Suppressor macrophage treated with lipopolysaccharide for 4 hours (primary cell): ENCODE measurements at places on chromosomes 1 and 21.

- DNase-seq = peak; percentile 9
These were observed 81.8 kb downstream of the AJAP1 start for GRCh38 chr1:4736254-4736653.

DNA sequence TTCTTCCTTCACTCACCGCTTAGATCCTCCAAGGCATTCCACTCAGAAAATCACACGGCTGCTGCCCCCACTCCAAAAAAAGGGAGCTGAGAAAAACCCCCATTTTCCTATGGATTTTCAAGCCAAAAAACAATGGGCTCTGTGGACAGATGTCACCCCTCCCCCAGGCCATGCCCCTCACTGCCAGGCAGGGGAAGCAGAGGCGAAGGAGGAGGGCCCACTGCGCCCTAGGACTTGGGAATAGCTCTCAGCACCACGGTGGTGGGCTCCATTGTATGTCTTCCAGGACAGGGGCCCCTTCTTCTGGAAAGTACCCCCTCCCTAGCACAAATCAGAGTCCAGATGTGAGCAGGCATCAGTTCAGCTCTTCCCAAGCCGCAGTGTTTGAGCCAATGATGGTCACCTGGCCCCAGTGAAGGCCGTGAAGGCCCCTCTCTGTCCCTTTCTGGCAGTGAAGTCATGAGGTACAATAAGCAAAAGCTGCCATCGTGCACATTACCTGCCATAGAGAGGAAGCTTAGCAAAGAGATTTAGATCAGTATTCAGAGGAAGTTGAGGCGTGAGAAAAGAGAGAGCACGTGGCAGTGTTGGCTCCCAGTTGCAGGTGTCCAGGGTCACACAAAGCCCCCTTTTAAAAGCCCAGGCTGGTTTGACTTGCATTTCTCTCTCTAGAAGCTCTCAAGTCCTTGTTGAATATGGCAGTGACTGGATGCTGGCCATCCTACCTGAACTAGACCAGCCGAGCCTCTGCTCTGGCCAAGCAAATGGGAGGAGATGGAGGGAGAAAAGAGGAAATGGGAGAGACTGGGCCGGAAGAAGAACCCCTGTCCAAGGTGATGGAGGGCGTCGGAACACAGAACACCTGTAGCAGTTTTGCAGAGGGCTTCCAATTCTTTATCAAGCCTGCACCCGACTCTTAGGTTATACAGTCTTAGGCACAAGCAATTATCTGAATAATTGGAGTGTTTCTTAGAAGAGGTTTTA, 149.0 kb downstream of the TOMM20 start:
- no peak for DNase-seq

GRCh38 chr1:173451981-173452380, 25.2 kb upstream of the PRDX6 start:
- no peak for DNase-seq

DNA sequence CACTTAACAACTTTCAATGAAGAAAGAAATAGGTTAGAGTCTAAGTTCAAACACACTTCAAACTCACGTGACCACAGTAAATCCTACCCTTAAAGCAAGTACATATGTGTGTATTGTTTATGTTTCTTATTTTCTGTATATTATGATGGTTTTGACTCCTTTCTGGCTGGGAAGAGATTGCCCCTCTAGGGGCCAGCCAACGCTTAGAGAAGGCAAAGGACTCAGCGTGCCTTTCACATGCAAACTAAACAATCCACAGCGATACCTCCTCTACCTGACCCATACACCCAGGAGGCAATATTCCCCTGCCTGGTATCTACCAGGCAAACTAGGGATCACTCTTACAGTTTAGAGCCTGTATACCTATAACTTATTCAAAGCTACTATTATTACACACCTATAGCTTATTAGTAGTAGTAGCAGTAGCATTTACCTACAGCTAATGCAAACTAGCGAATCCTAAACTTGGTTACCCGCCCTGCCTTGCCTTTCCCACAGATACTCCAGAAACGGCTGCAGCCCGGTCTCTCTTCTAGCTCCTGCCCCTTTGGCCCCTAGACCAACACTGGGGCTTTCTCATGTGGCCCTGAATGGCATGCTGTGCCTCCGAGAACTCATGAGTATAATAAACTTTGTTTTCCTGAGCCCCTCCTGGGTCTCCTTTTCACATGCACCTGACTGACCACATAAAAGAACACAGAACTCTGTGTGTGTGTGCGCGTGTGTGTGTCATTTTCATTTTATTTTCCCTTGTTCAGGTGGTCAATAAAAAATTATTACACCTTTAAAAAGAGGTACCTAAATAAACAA, 14.0 kb downstream of the NRIP1 start:
- no peak for DNase-seq

DNA sequence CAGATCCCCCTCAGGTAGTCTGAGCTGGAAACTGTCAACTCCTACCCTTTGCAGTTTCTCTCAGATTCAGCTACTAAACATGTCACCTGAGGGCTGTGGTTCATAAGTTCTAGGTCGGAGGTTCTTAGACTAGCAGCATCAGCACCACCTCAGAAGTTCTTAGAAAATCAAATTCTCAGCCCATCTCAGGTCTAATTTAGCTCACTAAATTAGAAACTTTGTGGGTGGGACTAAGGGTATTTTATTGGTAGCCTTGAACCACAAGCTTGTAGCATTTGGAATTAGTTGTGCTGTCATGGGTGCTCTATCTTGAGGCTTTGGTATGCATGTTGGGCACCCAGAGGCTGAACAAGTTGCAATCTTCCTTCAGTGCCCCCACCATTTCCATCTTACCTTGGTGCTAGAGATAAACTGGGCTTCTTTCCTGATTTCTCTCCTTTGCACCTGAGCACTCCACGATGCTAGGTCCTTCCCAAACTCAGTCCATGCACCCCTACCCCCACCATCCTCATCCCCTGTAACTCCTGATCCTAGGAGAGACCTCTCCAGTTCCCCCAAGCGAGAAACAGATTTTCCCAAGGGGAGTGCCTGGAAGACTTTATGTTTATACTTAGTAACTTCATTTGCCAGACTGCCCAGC, 54.2 kb downstream of the S1PR1 start:
- no peak for DNase-seq

GRCh38 chr1:244090645-244091044, 39.6 kb downstream of the ZBTB18 start:
- no peak for DNase-seq

GRCh38 chr1:119968601-119969000, 72.3 kb upstream of the ADAM30 start:
- DNase-seq = no peak

DNA sequence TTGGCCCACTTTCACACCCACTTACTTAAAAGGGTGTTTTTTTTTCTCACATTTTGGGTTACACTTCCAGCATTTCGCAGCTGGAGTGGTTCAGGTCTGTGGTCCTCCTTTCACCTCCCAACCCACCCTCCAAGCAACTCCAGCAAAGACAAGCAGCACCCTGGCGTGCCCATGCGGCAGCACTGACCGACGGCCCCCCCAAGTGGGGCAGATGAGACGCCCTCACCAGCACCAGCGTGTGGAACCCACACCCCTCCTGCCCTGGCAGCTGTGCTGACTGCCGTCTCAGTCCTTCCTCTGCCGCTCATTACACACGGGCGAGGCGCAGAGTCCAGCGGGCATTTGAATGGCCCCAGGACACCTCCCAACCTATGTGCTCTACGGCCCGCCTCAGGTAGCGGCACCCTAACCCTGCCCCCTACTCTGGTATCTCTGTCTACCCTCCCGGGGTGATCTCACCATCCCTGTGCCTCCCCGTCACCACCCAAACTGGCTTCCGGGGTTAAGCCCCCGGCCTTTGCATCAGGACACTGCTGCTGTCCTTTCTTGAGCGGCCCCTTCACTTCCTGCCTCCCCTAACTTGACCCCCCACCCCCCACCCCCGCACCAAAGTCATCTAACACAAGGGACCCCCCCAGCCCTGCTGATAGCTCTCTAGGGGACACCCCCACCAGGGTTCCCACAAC, 10.9 kb downstream of the LSS start:
- no peak for DNase-seq

DNA sequence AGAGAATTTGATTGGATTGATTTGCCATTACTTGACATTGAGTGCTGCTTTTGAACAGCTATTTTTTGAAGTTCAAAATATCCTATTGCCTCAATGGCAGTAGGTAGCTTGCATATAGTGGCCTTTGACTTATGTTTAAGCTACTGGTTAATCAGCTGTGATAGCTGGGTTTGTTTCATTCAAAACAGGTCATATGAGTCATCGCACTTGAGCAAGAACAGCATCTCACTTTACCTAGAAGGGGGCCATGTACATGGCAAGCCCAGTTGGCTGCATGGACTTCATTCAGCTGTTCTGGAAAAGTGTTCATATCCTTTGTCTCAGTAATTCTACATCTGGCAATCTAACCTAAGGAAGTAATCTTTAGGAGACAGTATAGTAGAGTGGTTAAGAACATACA, 29.0 kb upstream of the ARID1A start:
- no peak for DNase-seq

- DNase-seq = no peak
These were observed 56.5 kb upstream of the SELENON start for GRCh38 chr1:25743164-25744139.

DNA sequence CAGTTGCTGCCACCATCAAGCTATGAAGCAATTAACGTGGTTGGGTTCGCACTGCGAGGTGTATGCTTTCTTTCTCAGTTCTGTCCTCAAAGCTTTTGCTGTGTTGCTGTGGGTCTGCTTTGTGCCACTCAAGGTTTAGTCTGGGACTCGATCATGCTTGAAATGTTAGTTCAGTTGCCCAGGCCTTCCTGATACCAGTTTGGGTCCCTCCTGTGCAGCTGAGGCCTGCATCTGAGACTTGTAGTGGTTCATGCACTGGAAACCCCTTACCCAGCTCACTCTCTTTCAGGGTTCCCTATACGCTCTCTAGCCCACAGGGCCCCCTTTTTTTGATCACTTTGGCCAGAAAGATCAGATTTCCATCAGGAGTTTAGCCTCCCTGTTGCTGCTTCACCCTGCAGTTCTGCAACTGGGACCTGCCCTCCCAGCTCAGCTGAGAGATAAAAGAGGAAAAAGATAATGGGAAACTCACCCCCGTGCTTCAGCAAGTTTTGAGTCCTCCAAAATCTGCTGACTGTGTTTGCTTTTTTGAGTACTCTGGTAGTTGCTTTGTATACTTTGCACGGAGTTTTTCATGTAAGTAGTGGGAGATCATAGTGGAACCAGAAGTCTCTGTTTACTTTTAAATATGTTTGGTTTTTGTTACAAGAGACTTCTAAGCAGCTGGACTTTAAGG, 317.0 kb downstream of the HHAT start:
- DNase-seq = no peak

DNA sequence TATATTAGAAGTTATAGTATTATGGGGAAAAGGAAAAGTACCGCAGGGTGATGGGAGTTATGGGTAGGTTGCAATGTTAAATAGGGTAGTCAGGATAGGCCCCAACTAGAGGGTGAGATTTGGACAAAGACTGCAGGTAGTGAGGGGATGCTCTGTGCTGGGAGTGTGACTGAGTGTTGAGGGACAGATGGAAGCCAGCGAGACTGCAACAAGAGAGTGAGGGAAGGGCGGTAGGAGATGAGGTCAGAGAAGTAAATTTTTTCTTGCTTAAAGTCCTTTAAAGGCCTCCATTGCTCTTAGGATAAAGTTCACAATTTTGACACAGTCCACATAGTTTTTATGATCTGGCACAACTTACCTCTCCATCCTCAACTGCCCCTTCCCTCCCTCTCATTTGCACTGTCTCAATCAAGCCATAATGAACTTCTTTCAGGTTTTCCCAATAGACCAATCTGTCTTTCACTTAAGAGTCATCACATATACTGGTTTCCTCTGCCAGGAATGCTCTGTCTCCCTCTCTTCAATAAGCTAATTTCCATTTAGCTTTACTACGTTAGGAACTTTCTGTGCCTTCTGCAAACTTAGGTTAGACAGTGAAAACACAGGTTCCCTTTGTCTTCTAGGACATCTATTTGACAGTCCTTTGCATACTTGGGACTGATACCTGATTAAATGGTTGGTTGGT, 237.7 kb upstream of the CACYBP start:
- no peak for DNase-seq

DNA sequence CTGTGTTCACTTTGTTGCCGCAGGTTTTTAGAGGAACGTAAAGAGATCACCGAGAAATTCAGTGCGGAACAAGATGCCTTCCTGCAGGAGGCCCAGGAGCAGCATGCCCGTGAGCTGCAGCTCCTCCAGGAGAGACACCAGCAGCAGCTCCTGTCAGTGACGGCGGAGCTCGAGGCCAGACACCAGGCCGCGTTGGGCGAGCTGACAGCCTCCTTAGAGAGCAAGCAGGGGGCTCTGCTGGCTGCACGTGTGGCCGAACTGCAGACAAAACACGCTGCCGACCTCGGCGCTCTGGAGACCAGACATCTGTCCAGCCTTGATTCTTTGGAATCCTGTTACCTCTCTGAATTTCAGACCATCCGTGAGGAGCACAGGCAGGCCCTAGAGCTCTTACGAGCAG, 42.6 kb downstream of the PCNT start:
- no peak for DNase-seq

DNA sequence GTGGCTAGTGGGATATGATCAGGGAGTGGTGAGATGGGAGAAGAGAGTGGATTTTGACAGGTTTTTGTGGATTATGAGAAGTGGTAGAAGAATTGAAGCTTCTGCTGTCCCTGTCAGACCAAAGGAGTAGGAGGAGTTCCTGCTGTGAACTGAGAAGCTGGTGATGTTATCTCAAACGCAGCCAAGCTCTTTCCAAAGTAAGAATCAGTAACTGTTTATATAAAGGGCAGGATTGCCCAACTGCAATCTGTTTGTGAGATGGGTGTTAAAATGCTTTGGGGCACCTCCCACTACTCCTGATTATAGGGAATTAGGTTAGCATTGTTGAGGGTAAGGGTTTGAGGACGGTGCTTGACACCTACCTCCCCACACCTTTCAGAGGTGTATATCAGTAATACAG, 60.5 kb upstream of the USP25 start:
- no peak for DNase-seq

- DNase-seq = no peak
These were observed 56.6 kb downstream of the TMEM53 start for GRCh38 chr1:44617703-44618029.

GRCh38 chr1:65558215-65558614, 137.7 kb downstream of the LEPR start:
- DNase-seq = no peak

- no peak for DNase-seq
These were observed 22.8 kb downstream of the KIAA1614 start for GRCh38 chr1:180935326-180936109.

DNA sequence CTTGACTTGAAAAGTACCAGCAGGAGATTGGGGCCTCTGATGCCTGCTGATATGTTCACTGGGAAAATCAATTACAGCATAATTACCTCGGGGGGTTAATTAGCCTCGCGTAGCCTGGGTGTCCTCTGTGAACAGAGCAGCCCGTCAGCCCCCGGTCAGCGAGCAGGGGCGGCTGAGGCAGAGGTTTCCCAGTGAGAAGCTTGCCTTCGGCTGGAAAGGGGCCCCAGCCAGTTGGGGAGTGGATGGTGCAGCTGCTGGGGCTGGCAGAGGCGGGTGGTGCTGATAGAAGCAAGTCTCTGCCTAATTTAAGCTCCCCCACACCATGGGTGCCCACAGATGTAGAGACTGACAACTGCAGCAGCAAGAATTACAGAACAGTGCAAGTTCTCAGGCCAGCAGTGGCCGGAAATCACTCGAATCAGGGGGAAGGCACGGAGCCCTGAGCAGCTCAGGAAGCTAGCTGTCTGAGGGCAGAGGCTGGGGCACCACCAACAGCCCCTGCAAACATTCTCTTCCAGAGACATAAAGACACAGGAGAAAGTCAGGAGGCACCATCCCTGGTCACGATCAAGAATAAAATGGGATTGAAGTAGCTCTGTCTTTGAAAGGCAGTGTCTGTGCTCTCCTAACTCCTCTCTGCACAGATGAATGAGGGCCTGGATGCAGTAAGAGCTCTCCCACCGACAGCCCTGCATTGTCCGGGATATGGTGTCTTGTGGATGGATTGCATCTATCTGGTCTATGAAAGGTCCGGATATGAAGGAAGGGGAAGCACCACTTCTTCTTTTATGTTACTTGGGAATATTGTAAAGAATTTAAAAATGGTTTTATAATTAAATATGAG, 166.5 kb upstream of the CD34 start:
- peak; percentile 21 for DNase-seq
